ENCODE measurements at places on chromosomes 13 and 19.

GRCh38 chr13:80496721-80497397 lies 155.9 kb upstream of the SPRY2 start:
- no peak for DNase-seq

- DNase-seq: no peak
These were observed at the start of gene FXYD7 for GRCh38 chr19:35143231-35143715. FXYD7 (plus strand) TSS chr19:35143255; CDS start chr19:35143334, 79 bp downstream.

GRCh38 chr19:48953141-48953540 lies 1.5 kb upstream of the BAX start:
- no peak for DNase-seq

GRCh38 chr19:20167651-20168122 lies 673 bp downstream of the ZNF486 start:
- DNase-seq: peak; percentile 39

GRCh38 chr13:79966493-79966895 lies 374.4 kb downstream of the SPRY2 start:
- DNase-seq: no peak

GRCh38 chr13:40983725-40984667 lies 35.1 kb downstream of the ELF1 start:
- DNase-seq: no peak

- no peak for DNase-seq
These were observed 22.4 kb downstream of the VAV1 start for GRCh38 chr19:6794686-6795431.

DNA sequence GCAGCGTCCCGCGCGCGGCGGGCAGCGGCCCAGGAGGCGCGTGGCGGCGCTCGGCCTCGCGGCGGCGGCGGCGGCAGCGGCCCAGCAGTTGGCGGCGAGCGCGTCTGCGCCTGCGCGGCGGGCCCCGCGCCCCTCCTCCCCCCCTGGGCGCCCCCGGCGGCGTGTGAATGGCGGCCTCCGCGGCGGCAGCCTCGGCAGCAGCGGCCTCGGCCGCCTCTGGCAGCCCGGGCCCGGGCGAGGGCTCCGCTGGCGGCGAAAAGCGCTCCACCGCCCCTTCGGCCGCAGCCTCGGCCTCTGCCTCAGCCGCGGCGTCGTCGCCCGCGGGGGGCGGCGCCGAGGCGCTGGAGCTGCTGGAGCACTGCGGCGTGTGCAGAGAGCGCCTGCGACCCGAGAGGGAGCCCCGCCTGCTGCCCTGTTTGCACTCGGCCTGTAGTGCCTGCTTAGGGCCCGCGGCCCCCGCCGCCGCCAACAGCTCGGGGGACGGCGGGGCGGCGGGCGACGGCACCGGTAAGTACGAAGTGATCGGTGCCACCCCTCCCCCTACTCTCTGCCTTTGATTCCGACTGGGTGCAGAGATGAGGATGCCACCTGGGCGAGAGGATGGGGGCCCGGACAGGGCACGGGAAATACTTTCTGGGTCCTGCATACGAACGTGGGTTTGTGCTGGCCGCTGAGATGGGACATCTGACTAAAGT lies 874 bp downstream of the TRIM28 start:
- DNase-seq: no peak

- DNase-seq: no peak
These were observed 3.6 kb upstream of the COMMD6 start for GRCh38 chr13:75541287-75541686.

GRCh38 chr19:2665103-2665502 lies 37.4 kb downstream of the GNG7 start:
- DNase-seq: no peak

GRCh38 chr13:61725806-61726205 lies 310.2 kb upstream of the PCDH20 start:
- no peak for DNase-seq

DNA sequence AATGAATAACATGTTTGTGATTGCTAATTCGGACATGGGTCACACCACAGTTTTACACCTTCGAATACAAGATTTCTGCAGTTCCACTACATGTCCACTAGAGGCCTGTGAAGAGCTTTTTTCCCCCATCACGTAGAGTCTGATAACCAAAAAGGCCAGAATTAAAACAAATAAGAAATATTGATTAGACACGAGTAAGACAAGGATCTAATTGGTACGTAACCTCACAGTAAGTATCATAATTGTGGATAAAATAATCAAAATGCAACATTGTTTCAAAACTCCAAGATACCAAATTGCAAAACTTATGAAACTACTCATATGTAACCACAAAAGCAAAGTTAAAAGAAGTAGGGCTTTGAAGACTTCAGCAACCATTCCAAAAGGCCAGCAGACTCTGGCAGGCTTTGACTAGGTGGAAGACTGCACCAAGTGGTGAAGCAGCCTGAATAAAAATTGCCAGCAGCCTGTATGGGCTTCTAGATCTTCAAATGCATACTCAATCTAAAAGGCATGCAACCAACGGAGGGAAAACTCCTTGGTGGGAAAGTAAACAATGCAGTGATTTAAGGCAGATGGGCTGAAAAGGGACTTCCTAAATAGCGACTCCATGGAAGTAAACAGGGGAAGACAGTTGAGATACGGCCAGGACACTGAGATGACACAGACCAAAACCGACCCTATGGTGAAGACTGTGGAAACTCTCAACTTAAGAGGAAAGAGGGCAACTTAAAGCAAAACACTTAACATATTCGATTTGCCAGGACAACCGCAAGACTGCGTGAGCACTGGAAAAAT lies 56.7 kb downstream of the STARD13 start:
- no peak for DNase-seq

- DNase-seq: peak; percentile 57
These were observed 121.9 kb upstream of the MLNR start for GRCh38 chr13:49098198-49098597.

- DNase-seq: no peak
These were observed 48.9 kb upstream of the TNFSF11 start for GRCh38 chr13:42525035-42525504.

DNA sequence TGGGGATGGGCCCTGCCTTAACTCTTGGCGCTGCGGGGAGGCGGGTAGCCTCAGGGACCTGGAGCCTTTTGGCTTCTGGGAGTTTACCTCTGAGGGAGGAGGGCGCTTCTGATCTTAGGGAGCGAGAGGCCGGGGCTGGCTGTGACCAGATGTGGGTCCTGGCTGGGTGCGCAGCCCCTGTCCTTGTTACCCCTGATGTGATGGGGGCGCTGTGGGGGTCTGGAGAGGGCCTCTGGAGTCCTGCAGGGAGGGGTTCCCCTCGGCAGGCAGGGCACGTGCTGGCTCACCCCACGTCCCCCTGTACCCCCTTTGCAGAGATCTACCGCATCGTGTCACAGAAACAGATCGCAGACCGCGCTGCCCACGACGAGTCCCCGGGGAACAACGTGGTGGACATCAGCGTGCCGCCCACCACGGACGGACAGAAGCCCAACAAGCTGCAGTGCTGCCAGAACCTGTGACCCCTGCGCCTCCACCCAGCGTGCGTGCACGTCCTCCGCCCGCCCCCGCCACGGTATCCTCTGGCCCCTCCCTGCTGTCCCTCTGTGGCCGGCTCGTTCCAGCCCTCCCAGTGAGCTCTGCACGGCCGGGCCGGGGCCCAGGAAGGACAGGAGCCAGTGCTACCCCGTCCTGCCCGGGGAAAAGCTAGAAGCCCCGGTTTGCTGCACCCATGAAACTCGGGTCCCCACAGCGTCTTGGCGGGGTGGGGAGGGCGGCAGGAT lies 9.8 kb upstream of the MARCHF2 start:
- no peak for DNase-seq

GRCh38 chr13:44842158-44842557 lies 147.1 kb downstream of the NUFIP1 start:
- peak; percentile 31 for DNase-seq

DNA sequence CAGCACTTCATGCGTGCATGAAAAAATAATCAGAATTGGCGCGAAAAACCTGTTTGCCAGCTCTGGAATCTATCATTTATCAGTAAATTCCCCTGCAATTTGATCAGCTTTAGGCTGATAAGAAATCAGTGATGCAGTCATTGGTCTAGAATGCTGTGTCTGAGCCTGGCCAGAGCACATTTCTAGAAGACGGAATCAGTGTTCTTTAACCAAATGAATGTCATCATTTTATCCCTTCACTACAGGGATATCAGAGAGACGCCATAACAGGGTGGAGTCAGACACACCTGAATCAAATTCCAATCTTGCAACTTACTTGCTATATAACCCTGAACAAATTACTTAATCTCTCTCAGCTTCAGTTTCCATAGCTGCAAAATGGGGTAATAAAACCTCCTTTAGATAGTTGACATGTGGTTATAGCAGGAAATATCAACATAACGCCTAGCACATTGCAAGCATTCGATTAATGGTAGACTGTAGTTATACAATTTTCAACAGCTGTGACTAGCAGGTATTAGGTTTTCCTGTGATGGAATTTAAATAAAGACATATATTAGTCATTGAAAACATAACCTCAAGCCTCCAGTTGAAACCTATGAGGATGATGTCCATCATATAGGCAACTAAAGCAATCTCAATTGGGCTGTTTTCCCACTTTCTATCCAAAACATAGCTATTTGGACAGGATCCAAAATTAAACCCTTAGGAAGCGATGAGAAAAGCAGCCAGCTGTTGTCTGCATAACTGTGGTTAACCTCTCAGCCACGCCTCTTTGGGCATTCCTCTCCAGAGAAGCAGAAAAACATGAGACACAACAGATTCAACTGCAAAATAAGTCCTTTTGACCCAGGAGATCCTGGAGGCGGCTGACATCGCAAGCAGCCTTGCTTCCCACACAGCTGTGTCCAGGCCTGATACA lies 51.6 kb upstream of the UBL3 start:
- peak; percentile 86 for DNase-seq

DNA sequence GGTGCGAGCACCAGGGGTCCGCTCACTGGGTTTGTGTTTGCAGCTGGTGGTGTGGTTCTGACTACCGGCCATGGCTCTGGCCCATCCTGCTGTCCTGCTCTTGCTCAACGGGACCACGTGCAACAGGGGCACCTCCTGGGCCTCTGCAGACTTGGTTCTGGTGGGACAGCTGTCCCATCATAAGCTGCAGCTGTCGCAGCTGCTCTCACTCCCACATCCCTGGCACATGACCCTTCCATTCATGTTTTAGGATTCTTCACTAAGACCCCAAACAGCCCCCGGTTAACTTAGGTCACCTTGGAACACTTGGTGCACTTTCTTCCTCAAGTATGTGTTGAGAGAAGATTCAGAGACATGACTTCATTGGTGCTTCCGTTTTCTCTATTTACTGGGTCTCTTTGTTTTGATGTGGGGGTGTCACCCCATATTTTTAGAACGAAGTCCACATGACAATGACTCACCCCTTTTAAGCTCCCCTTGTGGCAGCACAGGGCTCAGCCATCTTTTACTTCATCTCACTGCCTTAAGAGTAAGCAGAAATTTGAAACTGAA lies 68.4 kb upstream of the ARHGEF7 start:
- DNase-seq: no peak

- DNase-seq: no peak
These were observed 144.1 kb downstream of the PAN3 start for GRCh38 chr13:28282451-28282850.

DNA sequence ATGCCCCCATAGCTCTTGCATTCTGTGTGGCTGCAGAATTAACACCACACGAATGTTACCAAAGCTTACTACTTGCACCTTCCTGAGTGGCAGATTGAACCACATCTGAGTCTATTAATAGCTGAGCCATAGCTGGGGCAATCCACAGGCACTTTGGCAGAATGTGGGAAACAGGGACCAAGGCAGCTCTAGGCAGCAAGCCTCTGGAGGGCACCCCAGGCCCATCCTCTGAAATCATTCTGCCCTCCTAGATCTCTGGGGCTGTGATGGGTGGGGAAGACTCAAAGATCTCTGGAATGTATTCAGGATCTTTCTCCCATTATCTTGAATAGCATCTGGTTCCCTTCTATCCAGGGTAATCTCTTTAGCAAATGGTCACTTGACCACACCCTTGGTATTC lies 139.3 kb downstream of the TNFRSF19 start:
- DNase-seq: no peak

- DNase-seq: no peak
These were observed at the start of gene LEUTX for GRCh38 chr19:39778763-39779162. LEUTX (plus strand) TSS chr19:39778854; CDS start chr19:39778921, 67 bp downstream.

DNA sequence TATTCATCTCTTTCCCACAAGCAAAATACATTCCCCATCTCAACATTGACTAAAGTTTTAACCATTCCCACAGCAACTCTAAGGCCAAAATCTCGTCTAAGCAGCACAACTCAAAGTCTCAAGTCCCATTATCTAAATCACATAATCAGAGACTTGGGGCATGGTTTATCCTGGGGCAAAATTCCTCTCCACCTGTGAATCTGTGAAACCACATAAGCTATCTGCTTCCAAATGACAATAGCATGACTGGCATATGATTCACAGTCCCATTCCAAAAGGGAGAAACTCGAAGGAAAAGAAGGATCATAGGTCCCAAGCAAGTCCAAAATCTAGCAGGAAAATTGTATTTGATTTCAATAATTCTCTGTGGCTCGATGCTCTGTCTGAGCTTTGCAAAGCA lies 73.0 kb downstream of the ANKRD10 start:
- DNase-seq: no peak

- DNase-seq: no peak
These were observed 13.9 kb downstream of the RABAC1 start for GRCh38 chr19:41945135-41945766.

DNA sequence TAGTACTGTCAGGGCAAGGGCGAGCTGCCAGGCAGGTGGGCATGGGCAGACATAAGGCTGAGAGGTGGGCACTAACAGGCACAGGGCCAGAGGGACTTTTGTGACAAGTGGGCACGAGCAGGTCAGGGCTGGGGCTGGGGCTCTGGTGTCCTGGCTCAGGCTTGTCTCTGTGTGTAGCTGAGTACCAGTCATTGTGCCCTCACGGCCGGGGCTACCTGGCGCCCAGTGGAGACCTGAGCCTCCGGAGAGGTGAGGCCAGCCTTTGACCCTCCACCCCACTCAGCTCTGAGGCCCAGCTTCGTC lies 21.6 kb downstream of the LTBP4 start:
- DNase-seq: no peak

GRCh38 chr13:97431171-97431764 lies 2.7 kb upstream of the RAP2A start:
- no peak for DNase-seq

DNA sequence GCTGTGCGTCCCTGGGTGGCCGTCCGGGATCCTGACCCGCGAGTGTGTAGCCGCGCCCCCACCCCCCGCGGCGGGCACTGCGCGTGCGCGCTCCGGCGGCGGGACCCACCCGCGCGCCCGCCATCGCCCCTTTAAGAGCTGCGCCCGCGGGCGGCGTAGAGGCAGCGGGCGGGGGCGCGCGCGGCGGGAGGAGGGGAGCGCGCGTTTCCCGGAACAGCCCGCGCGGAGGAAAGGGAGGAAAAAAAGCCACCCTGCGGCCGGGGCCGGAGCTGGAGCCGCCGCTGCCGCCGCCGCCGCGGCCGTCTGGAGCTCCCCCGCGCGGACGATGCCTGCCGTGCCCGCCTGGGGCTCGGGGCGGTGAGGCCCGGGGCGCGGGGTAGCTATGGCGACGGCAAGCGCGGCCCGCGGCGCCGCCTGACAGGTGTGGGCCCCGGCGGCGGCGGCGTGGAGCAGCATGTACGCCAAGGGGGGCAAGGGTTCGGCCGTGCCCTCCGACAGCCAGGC lies at the start of gene SSBP4:
SSBP4 (plus strand) TSS at position 204 of the 504 bp plus-strand sequence; CDS start at position 455, 251 bp downstream.
- no peak for DNase-seq

Data from GM04503 (cell line).